SW480 (cell line): ENCODE measurements at places on chromosomes 11 and 22.

- no peak for DNase-seq
Measured at GRCh38 chr11:65295001-65295400, 19.7 kb upstream of the CDC42EP2 start.

GRCh38 chr22:33639588-33640254 is 280.6 kb downstream of the LARGE1 start:
- no peak for DNase-seq

DNA sequence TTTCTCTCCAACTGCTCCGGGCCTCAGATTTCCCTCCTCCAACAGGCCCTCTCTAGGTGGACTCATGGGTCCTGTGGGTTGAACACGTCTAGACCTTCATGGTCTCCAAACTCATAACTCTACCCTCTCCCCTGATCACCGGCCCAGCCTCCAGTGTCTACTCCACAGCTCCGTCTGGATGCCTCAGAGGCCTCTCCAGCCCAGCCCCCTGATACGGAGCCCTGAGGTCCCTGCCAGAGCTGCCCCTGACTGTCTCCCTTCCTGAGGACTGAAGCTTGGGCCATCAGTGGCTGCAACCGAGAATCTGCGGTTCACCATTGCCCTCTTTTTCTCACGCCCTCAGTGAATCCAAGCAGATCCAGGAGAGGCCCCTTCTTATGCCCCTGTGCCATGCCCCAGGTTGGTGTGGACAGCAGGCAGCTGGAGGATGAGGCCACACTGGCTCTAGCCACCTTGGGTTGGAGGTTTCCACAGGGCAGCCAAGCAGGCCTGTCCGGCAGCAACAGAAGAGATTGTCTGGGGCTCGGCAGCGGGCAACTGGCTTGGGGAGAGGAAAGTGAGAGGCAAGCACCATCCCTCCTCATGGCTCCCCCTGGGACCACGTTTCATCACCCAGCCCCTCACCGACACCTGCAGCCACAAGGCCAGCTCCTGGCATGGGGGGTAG is 104.6 kb upstream of the FGF3 start:
- DNase-seq = no peak

DNA sequence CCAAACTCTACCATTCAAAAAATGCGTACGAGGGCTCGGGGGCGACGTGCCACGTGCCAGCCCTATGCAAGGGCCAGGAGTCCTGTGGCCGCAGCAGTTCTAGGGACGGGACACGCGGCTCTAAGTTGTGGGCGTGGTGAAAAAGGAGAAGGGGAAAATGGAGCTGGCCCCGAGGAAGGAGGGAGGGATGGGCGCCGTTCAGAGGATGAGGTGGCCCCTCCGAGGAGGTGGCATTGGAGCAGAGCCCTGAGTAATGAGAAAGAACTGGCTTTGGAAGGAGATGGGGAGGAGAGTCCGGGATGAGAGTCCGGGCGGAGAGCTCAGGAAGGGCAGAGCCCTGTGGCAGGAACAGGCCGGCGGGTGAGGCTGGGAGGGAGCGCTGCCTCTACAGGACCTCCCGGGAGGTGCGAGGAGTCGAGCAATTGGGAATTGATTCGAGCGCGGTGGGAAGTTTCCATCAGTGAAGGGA is 21.0 kb downstream of the OTUB1 start:
- peak; percentile 66 for DNase-seq

DNA sequence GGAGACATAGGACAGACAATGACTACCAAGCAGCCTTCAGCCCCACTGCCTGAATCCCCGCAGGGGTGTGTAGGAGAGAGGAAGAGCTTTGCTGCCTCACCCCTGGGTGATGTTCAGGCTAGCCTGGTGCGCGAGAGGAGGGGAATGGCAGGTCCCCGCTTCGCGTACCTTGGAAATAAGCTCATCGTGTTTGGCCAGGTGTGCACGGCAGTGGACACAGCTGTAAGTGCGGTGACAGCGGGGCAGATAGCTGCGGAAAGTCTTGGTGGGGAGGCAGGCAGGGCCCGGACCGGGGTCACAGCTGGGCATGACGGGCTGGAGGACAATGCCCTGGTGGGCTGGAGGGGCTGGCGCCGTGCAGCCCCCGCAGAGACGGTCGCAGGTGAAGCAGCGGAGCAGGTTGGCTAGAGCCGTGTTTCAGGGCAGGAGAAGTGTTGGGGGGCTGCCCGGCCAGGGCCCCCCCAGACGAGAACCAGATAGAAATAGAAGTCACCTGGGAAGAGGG is 2.9 kb downstream of the YPEL4 start:
- no peak for DNase-seq

- no peak for DNase-seq
Measured at GRCh38 chr11:4654635-4655369, 11.0 kb downstream of the OR51E1 start.

GRCh38 chr11:68498321-68498720 is 37.8 kb downstream of the PPP6R3 start:
- DNase-seq = no peak

DNA sequence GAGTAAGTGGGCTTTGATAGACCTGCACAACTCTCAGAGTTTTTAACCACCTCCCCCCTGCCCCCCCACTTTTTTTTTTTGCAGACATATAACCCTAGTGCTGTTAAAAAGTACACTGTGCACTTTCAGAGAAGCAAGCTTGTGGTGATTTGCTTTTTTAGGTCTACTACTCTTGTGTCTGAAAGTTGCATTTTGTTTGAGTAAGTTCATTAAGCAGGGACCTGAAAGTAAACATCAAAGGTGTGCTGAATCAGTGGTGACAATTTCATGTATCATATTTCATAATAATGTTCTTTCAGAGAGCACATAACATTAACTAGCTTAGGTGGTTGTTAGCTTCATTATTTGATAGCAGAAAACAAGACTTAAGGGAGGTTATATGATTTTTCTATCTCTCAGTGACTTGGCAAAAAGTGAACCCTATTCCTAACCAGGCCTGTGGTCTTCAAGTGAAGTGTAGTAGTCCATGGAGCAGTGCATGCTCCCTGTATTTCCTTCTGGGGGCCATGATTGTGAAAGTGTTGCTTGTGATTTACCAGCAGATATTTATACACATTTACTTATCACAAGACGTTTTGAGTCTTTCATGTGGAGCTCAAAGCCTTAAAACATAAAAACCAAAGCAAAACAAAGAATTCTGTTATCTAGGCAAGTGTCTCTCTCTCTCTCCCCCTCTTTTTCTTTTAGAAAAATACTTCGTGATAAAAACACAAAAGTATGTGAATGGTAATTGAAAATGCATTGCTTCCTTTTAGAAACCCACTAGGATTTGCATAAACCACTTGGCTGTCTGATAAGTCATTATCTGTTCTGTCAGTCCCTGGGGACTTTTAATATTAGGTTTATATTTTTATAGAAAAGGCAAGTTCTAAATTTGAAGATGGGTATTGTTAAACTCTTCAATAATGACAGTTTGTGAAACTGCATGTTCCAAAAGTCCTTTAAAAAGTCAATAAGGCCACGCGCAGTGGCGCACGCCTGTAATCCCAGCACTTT is 7.5 kb upstream of the RAG2 start:
- DNase-seq = no peak

- no peak for DNase-seq
Measured at GRCh38 chr11:119663279-119663678, 65.7 kb downstream of the NECTIN1 start.

DNA sequence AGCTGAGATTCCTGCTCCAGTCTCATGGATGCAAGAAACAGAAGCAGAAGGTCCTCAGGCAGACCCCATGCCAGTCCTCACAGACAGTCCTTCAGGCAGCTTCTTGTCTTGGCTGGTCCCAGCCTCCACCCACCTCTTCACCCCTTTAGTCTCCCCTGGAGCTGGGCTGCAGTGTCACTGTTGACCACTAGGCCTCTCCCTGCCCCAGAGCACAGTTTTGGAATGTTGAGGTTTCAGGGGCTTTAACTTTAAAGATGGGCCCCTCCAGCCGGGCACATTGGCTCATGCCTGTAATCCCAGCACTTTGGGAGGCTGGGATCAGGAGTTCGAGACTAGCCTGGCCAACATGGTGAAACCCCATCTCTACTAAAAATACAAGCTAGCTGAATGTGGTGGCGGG is 39.5 kb upstream of the GCAT start:
- no peak for DNase-seq

DNA sequence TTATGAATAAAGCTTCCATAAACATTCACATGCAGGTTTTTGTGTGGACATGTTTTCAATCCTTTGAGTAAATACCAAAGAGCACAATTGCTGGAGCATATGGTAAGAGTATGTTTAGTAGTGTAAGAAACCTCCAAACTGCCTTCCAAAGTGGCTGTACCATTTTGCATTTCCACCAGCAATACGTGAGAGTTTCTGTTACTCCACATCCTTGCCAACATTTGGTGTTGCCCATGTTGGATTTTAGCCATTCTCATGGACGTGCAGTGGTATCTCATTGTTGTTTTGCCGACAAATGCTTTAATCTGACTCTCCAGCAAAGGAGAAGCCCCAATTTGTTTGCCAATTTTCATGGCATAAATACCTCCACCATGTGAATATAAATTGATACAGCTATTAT is 103.9 kb upstream of the TMEM45B start:
- DNase-seq = no peak

DNA sequence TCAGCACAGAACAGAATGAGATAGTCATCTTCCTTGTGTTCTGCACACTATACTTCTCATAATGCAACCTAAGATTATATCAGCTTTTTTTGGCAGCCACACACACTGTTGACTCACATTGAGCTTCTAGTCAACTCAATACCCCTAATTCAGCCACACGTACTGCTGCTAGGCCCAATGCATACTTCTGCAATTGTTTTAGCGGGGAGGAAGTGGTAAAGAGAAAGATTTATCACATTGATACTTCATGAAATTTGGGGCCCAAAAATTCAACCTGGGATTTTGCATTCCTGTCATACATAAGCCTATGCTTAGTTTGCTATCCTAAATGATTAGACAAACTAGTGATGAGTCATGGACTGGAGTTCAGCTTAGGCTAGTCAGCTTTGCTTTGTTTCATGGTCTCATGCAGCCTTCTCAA is 8.6 kb upstream of the UPB1 start:
- DNase-seq = no peak

GRCh38 chr22:32823024-32823730 is 21.7 kb downstream of the TIMP3 start:
- peak; percentile 55 for DNase-seq

DNA sequence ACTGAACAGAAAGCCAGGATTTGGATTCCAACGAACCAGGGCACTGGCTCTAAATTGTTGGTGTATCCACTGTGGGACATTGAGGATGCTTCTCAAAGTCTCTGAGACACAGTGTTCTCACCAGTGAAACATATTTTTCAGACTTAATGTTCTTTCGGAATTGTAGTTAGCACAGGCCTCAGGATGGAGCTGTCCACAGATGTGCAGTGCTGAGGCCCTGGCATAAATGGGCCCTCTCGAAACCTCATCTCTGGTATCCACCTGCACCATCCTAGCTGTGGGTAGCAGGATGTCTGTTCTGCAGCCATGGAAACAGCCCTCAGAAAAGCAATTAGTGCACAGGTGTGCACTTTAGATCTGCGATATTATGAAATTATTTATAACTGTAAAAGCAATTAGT is 656.8 kb downstream of the TBC1D22A start:
- no peak for DNase-seq

GRCh38 chr11:124863826-124864165 is 1.4 kb upstream of the ROBO3 start:
- DNase-seq = no peak

DNA sequence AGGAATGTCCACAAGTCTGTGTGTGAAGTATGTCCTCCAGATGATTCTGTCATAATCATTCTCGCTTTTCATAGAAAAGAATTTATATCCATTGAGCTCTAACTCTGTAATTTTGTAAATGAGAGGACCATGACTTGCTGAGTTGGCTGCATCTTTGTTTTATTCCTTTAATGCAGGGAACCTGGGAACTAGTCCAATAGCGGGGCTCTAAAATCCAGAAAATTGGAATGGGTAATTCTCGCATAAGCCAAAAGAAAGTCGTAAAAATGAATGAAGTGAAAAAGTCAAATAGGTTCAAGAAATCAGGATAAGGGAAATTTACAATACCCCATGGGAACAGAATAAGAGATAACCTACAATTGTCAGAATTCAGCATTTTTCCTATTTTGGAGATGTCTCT is 232.5 kb downstream of the RAB38 start:
- DNase-seq = no peak

GRCh38 chr22:49295851-49296560 is 531.7 kb downstream of the BRD1 start:
- DNase-seq = no peak

GRCh38 chr22:42171417-42171816 is 40.8 kb upstream of the CYP2D6 start:
- DNase-seq = no peak

- no peak for DNase-seq
Measured at GRCh38 chr11:78808923-78809322, 234.3 kb upstream of the NARS2 start.

DNA sequence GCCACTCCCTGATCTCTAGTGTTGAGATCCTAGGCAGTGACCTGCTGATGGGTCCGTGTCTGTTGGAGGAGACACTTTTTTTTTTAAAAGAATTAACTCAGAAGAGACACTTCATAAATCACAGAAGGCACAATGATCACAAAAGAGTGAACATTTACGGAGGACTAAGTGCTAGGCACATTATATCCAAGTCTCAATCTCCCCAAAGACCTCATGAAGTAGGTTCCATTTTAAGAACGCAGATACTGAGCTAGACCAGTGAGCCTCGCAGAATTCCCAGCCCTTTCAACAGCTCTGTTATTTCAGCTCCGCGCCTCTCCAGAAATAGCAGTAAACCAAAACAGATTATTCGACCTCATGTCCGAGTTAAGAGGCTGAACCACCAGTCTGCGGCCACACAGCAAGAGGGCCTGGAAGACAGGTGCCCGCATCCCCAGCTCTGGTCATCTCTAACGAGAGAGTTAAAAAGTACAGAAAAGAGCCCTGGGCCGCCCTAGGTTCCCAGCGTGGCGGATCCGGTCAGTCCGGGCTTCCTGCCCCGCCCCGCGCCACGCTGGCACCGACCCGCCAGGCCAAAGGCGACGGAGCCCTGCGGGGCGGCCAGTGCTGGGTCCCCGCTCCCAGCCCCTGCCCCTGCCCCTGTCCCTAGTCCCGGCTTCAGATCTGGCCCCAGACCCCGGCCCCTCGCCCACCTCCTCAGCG is 612 bp downstream of the XBP1 start:
- DNase-seq = peak; percentile 41

DNA sequence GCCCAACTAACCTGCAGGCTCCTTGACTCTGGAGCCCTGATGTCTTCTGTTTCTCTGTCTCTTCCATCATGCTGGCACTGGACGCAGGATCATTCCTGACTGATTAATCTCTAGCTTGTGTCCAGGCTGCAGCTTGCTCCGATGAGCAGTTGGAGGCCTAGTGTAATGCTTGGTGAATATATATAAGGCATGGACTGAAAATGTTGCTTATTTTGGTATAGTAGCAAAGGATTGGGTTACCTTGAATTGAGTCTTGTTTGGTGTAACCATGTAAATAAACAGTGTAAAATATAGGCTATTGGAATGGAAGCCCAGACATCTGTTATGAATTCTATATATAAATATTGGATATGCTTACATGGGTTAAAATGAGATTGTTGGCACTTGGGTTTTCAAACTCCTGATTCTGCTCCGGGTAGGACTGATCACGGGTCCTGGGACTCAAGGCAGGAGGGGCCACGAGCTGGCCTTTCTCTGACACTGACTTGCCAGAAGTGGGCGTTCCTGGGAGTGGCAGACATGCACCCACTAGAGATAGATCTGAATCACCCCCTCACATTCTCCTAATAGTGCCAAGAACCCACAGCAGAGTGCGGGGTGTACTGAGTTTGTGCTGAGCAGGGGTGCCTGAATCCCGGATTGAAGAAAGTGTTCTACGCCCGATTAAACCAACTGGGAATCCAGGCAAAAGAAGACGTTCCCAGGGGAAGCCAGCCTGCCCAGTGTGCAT is 25.8 kb downstream of the LRP5 start:
- DNase-seq = no peak

GRCh38 chr11:26947379-26947844 is 46.5 kb upstream of the FIBIN start:
- DNase-seq = no peak
